Activated CD8-positive, alpha-beta memory T cell treated with anti-CD3 and anti-CD28 coated beads for 4 hours (primary cell): ENCODE measurements at places on chromosomes 3 and 15.

DNA sequence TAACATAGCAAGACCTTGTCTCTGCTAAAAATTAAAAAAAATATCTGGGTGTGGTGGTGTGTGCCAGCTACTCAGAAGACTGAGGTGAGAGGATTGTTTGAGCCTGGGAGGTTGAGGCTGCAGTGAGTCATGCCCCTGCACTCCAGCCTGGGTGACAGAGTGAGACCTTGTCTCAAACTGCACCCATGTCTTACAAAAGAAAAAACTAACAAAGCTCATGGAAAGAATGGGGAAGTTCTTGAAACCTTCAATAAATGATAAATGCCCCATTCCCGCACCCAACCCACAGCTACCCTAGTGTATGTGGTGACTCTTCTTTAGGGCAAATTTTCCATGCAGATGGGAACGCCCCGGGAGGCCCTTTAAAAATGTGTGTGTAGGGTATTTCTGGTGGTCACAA, 28.3 kb downstream of the RPLP1 start:
- DNase-seq: no peak

- DNase-seq: no peak
Observed at GRCh38 chr15:80491163-80491847, 87.1 kb downstream of the ARNT2 start.

DNA sequence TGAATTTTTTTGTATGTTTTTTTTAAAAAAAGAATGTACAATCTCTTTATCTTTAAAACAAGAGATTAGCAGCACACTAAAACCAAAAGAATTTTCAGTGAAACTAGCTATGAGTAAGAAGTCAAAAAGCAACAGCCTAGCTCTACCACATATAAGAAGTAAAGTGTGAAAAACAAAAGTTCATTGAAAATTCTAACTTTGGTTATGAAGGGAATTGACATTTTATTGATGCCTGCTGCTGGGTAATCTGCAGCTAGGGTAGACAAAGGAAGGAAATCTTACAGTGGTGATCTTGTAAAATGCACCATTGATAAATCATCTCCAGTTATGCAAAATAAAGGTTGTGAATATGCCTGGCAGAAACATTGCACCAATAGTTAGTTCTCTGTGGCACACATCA, 37.8 kb upstream of the FOXB1 start:
- DNase-seq: no peak

GRCh38 chr3:160403028-160403545, 3.6 kb downstream of the SMC4 start:
- no peak for DNase-seq

- DNase-seq: no peak
Observed at GRCh38 chr3:119747357-119747756, 34.5 kb upstream of the NR1I2 start.

- DNase-seq: no peak
Observed at GRCh38 chr3:191294291-191294690, 34.9 kb upstream of the CCDC50 start.

- DNase-seq: no peak
Observed at GRCh38 chr3:179801856-179802255, 149.0 kb downstream of the USP13 start.

DNA sequence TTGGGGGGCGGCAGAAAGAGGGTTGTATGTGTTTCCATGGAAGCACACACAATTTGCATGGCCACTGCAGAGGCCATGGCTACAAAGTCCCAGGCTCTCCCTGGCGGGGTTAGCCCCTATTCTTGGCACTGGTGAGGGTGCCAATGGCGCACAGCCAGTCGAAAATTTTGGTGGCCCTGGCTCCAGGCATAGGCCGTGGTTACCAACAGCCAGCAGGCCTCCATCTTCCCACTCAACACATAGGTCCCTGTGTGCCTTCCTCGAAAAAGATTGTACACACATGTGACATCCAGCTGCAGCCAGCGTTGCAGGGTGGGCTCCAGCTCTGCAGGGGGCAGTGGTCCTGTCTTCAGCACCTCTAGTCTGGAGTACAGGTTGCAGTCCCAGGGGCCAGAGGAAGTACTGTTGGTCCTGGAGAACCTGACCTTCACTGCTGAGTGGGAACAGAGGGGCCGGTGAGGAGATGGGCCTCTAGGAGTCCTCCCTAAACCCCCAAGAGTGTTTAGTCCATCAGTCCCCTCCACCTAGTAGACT, 7.1 kb downstream of the P4HTM start:
- no peak for DNase-seq

- no peak for DNase-seq
Observed at GRCh38 chr3:185992831-185993374, 55.1 kb upstream of the TRA2B start.

DNA sequence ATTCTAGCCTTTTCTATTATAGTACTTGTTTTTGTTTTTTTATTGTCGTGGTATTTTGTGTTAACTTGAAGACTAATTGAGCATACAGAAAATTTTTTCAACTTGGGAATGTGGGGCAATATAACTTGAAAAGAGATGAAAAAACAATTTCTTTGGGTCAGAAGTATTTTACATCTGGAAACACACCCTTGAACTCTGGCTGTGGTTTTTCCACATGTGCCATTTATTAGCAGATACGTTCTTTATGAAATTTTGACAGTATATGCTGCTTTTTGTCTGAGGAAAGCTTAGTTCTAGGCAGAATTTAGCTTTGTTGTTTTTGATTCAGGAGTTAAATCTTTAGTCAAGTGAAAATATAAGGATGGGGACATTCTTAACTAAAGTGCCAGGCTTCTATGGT, 44.7 kb downstream of the TCF12 start:
- DNase-seq: no peak

- no peak for DNase-seq
Observed at GRCh38 chr3:123169492-123169929, 32.2 kb upstream of the SEC22A start.

- no peak for DNase-seq
Observed at GRCh38 chr15:80732167-80732566, 37.1 kb downstream of the ABHD17C start.

GRCh38 chr15:80250614-80251427, 1.2 kb downstream of the CTXND1 start:
- DNase-seq: no peak

GRCh38 chr15:88385078-88385700, 82.0 kb downstream of the MRPL46 start:
- DNase-seq: no peak

DNA sequence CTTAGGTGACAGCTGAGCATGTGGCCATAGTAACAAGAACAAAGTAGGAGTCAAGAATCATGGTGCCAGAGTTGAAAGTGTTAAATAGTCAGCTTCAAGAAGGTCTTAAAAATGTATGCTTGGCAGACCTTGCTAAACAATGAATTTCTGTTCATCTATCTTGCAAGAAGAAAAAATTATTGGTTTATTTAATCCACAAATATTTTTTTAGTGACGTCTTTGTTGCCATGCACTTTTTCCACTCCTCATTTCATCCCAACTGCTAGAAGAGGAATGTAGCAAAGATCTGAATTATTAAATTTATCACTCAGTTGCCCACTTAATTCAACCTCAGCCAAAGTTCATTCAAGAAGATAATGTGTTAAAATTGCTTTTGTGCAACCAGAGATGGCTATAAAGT, 3.2 kb upstream of the SLC4A7 start:
- no peak for DNase-seq

DNA sequence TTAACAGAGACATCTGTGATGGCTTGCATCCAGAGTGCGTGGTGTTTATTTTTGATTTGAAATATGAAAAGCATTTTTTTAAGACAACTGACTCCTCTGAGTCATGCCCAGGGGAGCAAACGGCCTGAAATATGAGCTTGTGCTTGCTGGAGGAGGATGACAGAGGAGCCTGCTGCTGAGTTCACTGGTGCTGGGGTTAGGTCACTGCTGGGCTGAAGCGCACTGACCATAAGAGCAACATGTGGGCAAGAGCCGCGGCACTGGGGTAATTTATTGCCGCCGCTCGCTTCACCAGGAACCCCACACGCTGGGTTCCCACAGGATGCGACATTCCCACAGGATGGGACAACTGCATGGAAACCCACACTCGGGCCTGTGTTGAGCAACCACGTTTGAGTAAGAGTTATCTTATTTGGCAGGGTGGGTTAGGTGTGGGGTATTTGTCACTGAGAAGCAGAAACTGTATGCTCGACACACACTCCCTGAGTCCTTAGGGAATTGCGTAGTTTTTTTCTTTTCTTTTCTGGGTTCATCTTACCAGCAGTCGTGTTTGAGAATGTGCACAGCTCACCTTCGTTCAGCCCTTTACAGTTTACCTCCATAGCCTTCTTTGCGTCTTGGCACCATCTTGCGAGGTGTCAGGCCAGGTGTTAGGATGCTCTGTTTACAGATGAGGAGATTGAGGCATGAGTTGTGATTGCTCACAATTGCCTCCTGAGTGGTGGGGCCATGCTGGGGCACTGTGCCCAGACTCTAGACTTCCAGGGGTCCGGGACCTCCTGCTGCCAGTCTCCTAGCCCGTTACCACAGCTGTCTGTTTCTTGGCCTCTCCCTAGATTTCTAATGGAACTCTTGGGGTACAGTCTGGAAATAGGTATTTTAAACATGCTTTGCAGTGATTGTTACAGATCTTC, 60.4 kb downstream of the SMAD3 start:
- DNase-seq: no peak

GRCh38 chr15:85494048-85494777, 113.8 kb downstream of the AKAP13 start:
- DNase-seq: no peak

- no peak for DNase-seq
Observed at GRCh38 chr3:183159333-183159732, 3.2 kb downstream of the LAMP3 start.

DNA sequence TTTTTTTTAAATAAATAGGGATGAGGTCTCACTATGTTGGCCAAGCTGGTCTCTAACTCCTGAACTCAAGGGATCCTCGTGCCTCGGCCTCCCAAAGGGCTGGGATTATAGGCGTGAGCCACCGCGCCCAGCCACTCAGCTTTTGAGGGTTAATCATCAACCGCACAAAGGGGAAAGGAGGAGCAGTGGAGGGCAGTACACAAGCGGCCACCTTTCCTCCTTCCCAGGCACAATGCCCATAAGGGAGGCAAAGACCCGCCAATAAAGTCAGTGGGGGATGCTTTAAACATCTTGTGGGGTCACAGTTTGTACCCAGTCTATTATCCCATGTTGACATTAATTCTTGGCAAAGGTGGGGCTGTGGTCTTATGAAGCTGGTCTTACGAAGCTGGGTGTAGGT, 32.4 kb downstream of the EHD4 start:
- DNase-seq: no peak

DNA sequence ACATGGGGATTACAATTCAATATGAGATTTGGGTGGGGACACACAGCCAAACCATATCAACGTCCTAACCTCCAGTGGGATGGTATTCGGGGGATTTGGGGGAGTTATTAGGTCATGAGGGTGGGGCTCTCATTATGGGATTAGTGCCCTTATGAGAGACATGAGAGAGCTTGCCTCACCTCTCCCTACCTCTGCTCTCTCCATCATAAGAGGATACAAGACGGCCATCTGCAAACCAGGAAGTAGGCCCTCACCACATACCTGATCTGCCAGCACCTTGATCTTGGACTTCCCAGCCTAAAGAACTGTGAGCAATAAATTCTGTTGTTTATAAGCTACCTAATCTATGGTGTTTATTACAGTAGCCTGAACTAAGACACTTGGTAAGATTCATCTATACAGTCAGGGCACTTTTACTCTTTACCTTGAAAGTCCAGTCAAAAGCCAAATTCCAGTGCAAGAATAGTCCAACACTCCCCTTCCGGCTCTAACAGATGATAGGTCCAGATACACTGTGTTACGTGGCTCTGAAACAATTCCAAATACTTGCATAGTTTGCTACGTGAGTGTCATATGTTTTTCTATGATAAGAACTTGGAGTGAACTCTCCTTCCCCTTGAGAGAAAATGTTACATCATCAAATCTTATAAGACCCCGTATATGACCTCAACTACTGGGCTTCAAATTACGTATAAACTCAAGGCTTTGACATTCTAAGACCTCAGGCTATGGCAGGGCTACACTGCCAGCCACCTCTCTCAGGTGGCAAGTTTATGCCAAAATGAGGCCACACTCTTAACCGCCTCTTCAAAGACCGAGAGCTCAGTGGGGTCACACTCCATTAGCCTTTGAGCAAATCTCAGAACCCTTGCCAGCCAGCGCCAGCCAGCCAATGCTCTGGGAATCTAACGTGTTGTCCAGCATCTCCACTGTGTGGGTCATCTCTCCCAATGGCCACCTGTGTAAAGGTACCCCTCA, 129.9 kb downstream of the XXYLT1 start:
- DNase-seq: no peak

- DNase-seq: no peak
Observed at GRCh38 chr15:40439960-40440742, 602 bp upstream of the BAHD1 start.

DNA sequence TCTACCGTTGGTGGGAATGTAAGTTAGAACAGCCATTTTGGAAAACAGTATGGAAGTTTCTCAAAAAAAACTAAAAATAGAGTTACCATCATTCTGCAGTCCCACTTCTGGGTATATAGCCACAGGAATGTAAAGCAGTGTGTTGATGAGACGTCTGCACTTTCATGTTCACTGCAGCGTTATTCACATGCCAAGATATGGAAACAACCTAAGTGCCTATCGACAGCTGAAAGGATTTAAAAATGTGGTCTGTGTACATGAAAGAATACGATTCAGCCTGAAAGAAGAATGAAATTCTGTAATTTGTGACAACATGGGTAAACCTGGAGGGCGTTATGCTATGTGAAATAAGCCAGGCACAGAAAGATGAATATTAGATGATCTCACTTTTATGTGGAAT, 157.7 kb downstream of the THSD4 start:
- no peak for DNase-seq

- no peak for DNase-seq
Observed at GRCh38 chr15:33112541-33113105, 81.9 kb downstream of the FMN1 start.

DNA sequence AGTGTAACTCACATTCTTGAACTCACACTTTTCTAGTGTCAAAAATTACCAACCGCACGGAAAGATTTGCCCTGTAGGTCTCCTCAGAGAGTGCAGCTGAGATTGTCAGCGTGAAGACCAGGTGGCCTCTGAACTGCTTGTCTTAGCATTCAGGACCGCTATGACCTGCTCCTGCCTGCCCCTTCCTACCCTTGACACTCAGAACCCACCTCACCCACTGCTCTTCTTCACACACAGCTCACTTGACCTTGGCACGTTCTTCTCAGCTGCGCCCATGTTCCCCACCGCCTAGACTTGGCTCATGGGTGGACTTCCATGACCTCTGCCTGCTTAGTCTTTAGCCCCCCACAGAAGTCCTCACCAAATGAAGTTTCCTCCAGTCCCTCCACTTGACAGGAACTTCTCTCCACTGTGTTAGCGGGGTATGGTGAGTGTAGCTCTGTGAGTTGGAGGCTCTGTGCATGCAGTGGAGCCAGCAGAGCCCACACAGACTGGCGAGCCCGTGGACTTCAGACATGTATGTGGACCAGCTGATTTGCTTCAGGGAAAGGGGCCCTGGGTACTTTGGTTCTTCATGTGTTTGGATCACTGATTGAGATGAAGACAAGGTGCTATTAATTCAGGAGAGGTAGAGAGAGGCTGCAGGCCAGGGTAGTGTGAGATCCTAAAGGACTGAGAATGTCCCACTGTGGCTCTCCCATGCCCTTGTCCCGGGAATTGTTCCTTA, 221.3 kb downstream of the OPA1 start:
- DNase-seq: no peak

GRCh38 chr3:72129501-72130094, 344.6 kb upstream of the PROK2 start:
- DNase-seq: no peak

GRCh38 chr15:100681335-100681746, 79.0 kb downstream of the ASB7 start:
- DNase-seq: no peak
